ENCODE measurements at places on chromosomes 1 and 21.

- DNase-seq, result no peak
Measured at GRCh38 chr1:221192055-221192454, 312.8 kb downstream of the HLX start.

GRCh38 chr1:72202761-72203160 is 79.6 kb downstream of the NEGR1 start:
- no peak for DNase-seq

DNA sequence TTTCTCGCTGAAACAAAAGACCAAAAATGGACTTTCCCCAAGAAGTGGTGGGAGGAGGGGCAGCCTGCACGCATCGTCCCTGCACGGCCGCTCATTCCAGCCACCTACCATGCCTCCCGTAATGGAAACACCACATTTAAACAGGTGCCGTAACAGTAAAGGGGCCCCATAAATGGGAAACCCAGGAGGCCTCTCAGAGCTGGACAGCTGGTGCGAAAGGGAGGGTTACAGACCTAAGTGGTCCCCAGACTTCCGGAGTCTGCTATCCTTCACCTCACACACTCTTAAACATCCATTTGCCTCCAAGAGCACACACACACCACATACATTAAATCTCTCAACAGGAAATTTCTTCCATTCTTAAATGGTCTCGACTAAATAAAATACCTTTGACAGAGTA is 120.7 kb upstream of the SOD1 start:
- no peak for DNase-seq

- DNase-seq, result no peak
Measured at GRCh38 chr1:24201941-24202440, 14.9 kb upstream of the IFNLR1 start.

- no peak for DNase-seq
Measured at GRCh38 chr1:7339953-7340352, 431.1 kb upstream of the VAMP3 start.

DNA sequence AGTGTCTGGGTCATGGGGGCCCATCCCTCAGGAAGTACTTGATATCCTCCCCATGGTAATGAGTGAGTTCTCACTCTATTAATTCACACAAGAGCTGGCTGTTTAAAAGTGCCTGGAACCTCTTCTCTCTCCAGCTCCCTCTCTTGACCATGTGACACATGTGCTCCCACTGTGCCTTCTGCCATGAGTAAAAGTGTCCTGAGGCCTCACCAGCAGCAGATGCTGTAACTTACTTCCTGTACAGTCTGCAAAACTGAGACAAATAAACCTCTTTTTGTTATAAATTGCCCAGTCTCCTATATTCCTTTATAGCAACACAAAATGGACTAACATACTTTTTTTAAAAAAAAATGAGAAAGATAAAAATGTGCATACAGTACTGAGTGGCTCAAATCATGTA is 24.0 kb downstream of the PUM1 start:
- DNase-seq, result no peak

GRCh38 chr1:204507317-204508105 is 8.7 kb upstream of the MDM4 start:
- no peak for DNase-seq

DNA sequence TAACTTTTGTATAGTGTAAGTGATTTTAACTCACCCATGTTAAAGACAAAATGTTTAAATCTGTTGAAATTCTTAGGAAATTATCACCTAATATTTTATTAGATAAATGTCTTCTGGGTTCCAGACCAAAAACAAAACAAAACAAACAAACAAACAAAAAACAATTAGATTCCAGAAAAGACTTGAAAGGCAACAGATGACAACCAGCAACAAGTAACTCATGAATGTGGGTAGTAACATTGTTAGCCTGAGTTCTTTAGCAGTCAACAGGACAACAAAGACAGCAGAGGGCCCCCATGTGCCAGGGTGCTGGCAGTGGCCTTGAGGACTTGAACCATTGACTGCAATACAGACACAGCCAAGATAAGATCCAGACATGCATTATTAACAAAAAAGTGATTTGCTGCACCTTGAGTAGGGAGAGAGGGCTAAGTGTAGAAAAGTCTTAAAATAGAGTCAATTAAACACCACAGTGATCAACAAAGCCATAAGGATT is 2.4 kb upstream of the CD247 start:
- DNase-seq, result no peak

DNA sequence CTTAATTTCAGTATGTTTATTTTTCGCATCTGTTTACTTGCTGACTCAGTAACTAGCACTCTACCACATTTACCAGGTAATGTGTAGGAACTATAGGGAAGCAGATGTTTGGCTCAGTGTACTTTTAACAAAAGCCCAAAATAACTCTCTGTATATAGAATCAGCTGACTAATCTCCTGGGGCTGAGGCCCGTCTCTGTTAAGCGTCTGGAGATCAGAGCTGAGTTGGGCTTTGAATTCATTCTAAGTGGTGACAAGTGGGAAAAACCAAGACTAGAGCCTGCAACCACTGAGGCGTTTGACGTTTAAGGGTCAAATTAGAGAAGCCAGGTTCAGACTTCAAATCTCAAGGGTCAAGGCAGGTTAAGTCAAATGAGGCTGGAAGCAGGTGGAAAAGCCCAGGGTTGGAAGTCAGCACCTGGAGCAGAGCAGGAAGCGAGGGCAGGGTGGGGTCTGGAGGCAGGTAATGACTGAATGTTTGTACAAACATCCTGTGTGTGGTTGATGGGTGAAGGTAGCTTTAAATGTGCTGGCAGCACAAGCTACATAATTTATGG is 56.8 kb upstream of the LYST start:
- no peak for DNase-seq

DNA sequence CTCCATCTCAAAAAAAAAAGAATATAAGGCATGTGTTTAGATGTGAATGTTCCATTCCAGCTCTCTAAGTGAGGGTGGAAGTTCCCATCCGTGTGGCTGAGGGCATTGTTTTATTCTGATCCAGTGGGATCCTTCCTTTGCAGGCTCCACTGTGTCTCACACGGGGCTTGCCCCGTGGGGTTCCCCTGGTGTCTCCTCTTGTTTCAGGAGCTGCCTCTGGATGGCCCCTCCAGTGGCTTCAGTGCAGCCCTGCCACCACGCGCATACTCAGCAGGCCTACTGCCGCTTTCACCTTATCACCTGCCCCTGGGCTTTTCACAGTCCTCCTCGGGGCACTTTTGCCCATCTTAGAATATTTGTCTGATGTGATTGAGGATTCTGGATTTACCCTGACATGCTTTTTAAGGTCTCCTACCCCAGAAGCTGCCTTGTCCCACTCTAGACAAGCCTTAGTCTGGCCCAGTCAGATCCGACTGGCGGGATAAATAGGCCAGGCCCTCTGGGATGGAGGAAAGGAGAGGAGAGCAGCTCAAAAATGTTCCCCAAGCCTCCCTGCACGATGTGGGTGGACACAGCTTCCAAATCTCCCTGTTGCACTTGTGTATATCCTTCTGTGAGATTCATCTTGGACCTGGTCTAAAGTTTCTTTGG is 55.2 kb downstream of the FAM163A start:
- no peak for DNase-seq

DNA sequence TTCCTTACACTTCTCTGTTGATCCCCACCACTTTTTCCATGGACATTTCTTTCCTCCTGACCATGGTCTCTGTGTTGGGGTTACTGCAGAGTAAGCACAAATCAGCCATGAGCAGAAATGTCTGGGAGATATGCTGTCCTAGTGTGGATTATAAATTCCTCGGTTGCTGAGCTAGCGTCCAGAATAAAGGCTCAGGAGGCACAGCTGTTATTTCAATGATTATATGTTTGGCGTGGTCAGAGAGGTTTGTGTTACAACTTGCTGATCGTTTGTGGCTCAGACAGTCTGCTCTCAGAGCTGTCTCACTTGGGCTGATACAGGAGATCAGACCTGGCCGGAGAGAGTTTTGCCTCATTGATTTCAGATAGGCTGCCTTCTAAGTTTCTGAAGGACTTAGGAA is 37.5 kb upstream of the LAMC2 start:
- DNase-seq, result no peak

DNA sequence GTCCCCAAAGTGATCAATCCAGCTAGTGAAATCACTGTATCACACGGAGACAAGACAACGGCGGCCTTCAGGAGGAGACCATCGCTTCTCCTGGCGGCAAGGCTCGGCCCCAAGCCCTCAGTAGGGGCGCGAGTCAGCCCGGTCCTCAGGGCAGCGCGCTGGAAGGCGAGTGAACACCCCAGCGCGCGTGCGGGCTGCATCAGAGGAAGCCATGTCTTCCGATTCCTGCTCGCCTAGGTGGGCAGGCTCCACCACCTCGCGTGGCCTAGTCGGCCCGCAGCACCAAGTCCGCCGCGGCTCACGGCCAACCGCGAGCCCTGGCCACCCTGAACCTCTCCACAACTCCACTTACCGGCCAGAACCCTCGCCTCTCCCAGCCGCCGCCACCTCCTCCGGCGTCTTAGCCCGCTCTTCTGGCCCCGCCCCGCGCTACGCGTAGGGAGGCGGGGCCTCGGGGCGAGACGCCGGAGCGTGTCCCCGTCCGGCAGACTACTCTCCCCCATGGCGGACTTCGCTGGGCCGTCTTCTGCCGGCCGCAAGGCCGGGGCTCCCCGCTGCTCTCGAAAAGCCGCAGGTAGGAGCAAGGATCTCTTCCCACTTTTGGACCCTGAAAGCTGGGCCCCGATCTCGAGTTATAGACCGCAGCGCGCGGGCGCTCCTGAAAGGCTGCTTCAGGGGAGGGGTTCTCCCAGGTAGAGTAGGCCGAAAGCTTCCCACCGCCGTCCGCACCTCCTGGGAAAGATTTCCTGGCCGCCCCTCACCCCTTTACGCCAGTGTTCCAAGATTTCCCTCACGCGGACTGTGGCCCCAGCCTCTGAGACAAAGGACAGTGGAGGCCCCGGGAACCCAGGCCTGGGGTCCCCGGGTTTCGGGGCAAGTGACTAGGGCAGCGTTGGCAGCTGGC is at the start of the genes GLMN and RPAP2:
GLMN (minus strand) TSS at position 415 of the 904 bp plus-strand sequence. CDS start 988 bp downstream, outside the sequence.
RPAP2 (plus strand) TSS at position 487 of the 904 bp plus-strand sequence; CDS start at position 502, 15 bp downstream.
- DNase-seq, result peak; percentile 53

DNA sequence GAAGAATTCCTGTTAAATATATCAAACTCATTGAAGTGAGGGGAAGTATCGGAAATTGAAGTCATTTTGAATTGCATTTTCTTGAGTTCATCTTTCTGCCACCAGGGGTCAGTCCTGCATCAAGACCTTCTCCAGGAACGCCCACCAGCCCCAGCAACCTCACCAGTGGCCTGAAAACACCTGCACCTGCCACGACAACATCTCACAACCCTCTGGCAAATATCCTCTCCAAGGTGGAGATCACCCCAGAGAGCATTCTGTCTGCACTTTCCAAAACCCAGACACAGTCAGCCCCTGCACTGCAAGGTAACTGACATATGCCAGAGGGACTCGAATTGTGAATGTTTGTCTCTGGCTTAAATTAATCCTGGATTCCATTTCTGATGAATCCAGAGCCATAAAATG is 22.8 kb upstream of the TARS2 start:
- DNase-seq, result peak; percentile 54

GRCh38 chr1:198638894-198639635 is at the start of gene PTPRC:
Gene PTPRC (plus strand): TSS chr1:198639040. CDS start chr1:198639269, 229 bp downstream.
- DNase-seq, result no peak

- DNase-seq, result no peak
Measured at GRCh38 chr1:6000444-6001288, 8.4 kb upstream of the NPHP4 start.

GRCh38 chr21:42118901-42119300 is 47.8 kb downstream of the UMODL1 start:
- no peak for DNase-seq

Measured in activated CD4-positive, alpha-beta T cell treated with anti-CD3 and anti-CD28 coated beads for 1 hour (primary cell).